ENCODE measurements at places on chromosomes 3 and 15.
A peak's percentile ranks its signal among the peaks of the same experiment; 100 is the strongest.

DNA sequence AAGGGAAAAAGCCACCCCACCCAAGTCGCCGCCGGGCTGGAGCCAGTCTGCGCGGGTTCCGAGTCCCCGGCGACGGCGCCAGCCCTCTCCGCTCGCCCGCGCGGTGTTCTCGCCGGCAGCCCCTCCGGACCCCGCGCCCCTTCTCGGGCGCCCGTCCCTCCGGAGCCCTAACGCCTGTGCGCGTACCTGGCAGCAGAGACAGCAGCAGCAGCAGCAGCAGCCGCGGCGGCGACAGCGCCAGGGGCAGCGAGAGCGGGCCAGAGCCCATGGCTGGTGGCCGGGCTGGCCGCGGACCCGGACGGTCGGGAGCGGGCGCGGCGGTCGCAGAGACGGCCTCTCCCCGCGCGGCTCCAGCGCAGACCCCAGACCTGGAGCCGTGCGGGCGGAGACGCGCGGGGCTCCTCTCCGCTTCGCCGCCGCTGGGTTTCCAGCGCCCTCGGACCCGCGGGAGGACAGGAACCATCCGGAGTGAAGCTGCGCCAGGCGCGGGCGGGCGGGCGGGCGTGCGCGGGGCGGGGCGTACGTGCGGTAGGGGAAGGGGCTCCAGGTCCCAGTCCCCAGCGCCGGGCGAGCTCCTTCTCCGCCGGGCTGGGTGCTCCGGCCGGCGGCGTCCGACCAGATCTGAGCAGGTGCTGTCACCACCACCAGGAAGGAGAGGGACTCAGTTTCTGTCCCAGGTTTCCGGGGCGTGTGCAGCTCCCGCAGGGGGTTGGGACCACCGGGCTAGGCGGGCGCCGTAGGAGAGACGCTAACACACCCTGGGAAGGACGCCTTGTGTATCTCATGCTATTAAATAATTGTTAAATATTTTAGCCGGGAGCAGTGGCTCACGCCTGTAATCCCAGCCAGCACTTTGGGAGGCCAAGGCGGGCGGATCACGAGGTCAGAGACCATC is at the start of gene CHRNA3:
Gene CHRNA3, minus strand, starts transcription at position 470 of the 895 bp plus-strand sequence. Its CDS starts 202 bp downstream, at position 268.
- DNase-seq = no peak

GRCh38 chr15:39623529-39623931 is 42.7 kb downstream of the THBS1 start:
- peak; percentile 91 for DNase-seq

GRCh38 chr3:25960776-25961175 is 170.9 kb downstream of the OXSM start:
- DNase-seq = no peak

GRCh38 chr3:195914648-195915473 is 6.5 kb upstream of the TNK2 start:
- DNase-seq = peak; percentile 99

DNA sequence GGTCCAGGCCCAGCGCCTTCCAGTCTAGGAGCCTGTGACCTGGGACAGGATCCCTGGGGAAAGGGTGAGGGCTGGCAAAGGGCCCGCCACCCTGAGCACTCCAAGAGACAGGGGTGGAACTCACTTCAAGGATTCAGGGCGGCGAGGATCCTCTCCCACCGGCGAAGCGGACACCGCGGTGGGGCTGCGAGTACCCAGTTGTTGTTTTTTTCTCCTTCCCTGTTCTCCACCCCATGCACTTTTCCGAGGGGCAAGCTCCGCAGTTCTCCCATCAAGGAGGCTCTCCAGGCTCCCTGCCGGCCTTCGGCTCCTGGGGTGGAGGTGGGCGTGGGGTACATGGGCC is 387 bp upstream of the PAQR5 start:
- DNase-seq = no peak

GRCh38 chr3:80771085-80771484 is 990.4 kb downstream of the GBE1 start:
- no peak for DNase-seq

GRCh38 chr3:42705058-42705767 is 2.6 kb upstream of the HHATL start:
- no peak for DNase-seq

DNA sequence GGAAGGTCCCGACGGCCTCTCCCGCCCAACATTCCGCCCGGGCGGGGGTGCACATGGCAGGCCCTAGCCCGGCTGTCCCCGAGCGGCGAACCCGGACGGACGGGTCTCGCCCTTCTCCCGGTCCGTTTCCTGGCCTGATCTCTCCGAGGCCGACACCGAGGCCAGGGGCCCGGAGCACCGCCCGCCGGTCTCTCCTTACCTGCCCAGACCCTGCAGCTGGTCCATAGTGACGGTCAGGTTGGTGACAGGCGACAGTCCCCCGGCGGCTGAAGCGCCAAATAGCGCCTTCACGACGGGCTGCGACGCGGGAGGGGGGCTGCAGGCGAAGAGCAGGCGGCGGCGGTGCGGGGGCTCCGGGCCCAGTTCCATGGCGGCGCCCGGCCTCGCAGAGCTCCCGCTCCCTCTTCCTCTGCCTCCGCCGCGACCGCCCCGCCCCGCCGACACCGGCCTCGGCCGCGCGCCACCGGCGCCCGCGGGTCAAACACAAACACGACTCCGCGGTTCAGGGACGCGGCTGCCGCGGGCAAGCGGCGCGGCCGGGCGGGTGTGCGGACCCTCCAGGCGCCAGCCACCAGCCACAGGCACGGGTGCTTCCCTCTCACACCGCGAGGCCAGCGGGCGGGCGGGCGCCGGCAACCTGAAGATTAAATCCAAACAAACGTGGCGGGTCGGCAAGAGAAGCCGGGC is 495 bp downstream of the CDC25A start:
- peak; percentile 53 for DNase-seq

DNA sequence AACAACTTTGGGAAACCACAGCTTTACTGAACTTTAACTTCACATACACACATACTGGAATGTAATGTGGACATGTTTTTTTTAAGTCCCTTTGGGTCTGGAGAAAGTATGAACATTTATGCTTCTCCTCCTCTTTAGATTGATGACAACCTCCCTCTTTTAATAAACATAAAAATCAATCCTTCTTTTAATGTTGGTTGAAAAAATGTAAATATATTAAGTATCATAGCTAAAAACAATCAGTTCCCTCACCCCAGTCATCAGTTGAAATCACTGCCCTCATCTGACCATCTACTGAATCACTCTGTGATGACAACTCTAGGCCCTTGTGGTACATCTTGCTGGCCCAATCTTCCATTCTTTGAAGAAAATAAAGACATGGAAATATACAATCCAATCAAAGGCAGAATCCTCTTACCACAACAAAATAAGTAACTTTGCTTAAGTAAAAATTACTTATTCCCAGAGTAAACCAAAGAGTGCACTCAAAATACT is 6.4 kb downstream of the AAGAB start:
- DNase-seq = no peak

DNA sequence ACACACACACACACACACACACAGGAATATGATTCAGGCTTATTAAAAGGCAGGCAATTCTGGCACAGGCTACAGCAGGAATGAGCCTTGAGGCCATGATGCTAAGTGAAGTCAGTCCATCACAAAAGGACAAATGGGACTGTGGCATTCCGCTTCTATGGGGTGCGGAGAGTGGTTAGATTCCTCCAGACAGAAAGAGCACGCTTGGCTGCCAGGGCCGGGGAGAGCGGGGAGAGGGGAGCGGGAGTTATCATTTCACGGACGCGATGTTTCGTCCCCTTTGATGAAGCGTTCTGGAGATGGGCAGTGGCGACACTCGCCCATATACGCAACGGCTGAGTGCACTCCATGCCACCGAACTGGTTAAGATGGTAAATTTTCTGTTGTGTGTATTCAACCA is 58.5 kb upstream of the FAM174B start:
- DNase-seq = no peak

GRCh38 chr3:111947231-111947630 is 31.6 kb upstream of the ABHD10 start:
- no peak for DNase-seq

DNA sequence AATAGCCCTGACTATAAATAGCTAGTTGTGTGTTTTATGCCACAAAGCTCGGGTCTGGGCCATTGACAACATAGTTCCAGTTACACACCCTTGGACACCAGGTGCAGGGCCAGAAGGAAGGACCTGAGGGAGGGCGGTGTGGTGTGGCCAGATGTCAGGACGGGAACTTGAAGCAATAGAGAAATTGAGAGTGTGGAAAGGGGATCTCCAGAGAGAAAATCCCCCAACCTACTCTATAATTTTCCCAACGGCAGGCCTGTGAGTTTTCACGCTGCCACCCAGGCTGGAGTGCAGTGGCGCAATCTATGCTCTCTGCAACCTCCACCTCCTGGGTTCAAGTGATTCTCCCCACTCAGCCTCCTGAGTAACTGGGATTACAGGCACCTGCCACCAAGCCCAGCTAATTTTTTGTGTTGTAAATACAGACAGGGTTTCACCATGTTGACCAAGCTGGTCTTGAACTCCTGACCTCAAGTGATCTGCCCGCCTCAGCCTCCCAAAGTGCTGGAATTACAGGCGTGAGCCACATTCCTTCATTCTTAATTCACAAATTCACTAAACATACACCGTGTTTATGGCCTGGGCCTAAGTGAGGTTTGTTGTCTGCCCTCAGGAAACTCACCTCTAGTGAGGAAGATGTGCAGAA is 70.8 kb upstream of the KLF13 start:
- peak; percentile 93 for DNase-seq

- DNase-seq = no peak
Measured at GRCh38 chr15:95448531-95449229, 881.8 kb upstream of the NR2F2 start.

- no peak for DNase-seq
Measured at GRCh38 chr15:101206176-101206591, 45.7 kb downstream of the CHSY1 start.

GRCh38 chr3:38648024-38648658 is 1.3 kb downstream of the SCN5A start:
- DNase-seq = no peak

GRCh38 chr15:90124507-90124906 is 22.2 kb upstream of the IDH2 start:
- no peak for DNase-seq

DNA sequence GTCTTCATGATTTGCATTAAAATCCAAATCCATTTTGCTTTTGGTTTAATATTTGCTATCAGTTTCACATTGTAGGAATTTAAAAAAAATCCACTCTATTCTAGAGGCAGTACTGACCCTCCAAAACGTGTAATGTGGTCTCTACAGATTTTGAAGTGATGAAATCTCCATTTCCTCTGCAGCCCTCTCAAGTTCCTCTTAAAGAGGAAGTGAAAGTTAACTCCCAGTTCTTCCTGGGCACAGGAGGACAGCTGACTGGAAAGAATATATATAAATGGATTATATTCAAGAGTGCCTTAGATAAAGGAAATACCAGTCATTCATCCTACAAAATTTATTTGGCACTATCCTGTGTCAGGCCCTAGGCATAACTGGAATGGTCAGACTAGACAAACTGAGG is 83.5 kb upstream of the PLCL2 start:
- DNase-seq = peak; percentile 20

DNA sequence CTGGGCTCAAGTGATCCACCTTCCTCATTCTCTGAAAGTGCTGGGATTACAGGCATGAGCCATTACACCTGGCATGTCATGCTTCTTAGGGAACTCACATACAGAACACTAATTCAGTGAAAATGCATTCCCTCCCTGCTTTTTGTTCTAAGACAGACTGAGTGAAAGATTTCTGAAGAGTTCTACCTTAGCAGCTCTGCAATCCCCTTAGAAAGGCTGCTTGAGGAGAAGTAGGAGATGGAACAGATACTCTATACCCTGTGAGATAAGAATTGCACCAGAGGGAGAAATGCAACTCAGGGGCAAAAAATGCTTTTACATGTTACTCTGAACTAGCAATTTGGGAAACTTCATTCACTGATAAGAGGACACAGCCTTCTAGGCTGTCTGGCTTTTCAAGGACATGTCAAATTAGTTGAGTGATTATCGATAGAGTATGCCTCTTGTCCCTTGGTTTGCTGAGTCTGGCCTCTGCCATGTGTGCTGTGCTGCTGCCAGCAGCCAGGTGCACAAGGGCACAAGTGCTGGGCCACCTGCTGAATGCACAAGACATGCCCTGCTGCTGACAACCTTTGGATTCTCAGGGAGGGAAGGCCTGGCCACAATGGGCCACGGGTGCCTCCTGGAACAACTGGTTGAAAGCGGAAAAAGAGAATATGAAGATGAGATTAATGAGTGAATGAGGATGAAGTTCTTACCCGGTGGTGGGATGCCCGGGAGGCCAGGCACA is 17.8 kb downstream of the UQCC5 start:
- no peak for DNase-seq

GRCh38 chr3:68919000-68919399 is 13.3 kb downstream of the TAFA4 start:
- no peak for DNase-seq

DNA sequence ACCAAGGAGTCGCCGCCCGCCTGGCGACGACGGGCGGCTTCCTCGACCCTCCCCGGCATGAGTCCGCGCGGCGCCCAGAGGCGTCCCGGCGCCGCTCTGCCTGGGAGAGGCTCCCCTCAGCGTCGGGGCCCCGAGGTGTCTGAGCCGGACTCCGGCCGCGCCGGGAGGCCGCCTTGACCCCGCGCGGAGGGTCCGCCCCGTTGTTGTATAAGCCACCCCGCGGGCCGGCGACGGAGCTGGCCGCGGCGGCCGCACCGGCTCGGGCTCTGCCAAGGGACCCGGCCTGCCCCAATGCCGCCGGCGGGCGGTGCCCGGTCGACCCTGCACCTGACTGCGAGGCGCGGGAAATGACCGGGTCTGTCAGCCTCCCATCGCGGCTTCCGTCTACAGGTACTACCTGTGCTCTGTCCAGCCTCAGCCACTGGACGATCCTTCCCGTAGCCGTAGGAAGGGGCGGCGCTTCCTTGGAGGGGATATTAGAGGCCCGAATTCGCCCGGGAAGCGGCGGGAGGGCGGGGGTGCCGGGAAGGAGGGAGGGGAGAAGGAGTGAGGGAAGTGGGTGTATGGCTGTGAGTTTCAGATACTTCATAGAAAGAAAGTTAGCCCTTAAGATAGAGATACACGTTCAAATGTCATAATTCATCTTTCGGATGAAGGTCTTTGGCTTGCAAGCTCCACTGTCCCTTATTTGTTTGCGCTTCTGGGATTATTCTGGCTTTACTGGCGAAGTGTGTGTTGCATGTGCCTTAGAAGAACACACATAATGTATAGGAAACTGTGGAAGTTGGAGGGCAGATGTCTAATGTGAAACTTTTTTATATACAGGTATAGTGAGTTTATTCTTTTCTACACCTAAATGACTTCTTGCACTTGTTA is 620 bp downstream of the ABHD5 start:
- DNase-seq = peak; percentile 58

- no peak for DNase-seq
Measured at GRCh38 chr15:50797926-50798325, 32.4 kb upstream of the SPPL2A start.

DNA sequence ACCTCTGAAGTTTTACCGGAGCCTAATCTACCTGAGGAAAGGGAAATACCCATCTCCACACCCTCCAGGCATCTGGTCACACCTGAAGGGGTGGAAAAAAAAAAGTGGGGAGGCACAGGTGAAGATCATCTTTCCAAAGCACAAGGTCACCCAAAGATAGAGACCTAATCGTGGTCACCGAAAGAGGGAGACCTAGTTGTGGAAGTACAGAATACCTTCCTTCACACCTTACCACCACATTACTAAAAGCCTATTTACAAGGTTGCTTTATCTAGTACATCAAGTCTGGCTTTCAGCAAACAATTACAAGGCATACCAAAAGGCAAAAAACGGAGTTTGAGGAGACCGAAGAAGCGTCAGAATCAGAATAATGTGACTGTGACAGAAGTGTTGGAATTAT is 110.0 kb upstream of the ARPP21 start:
- DNase-seq = no peak

- DNase-seq = no peak
Measured at GRCh38 chr3:23600167-23600871, 205.4 kb upstream of the UBE2E1 start.

- no peak for DNase-seq
Measured at GRCh38 chr3:188106006-188106405, 48.0 kb upstream of the LPP start.

- no peak for DNase-seq
Measured at GRCh38 chr3:161149529-161149928, 44.4 kb upstream of the B3GALNT1 start.

All from MM.1S (cell line).